ENCODE measurements at places on chromosomes 2 and 18. TPM values are rescaled to one million over a fixed set of nuclear protein-coding genes. Genes with fewer than 3 reads are reported as not detected.

The ACTG2 gene
- not detected for total RNA-seq

The PXDN gene
- 187 TPM for total RNA-seq

The CRYGC gene
- not detected for total RNA-seq

The ANKRD30BL gene
- total RNA-seq: not detected

The SERPINB13 gene
- not detected for total RNA-seq

The IL1R1 gene
- 49.8 TPM for total RNA-seq

The PLEKHH2 gene
- under 0.01 TPM for total RNA-seq

The ANKRD53 gene
- total RNA-seq: 0.33 TPM

The ZDBF2 gene
- total RNA-seq: 12.4 TPM

The RMDN2 gene
- 2.1 TPM for total RNA-seq

The TMX3 gene
- total RNA-seq: 73.5 TPM

The HS6ST1 gene
- total RNA-seq: 10.6 TPM

The LTBP1 gene
- 165 TPM for total RNA-seq

The C2orf80 gene
- total RNA-seq: not detected

The ZNF804A gene
- total RNA-seq: under 0.01 TPM

The ITSN2 gene
- 49.3 TPM for total RNA-seq

The C2orf78 gene
- total RNA-seq: not detected

The FEV gene
- not detected for total RNA-seq

The VIT gene
- total RNA-seq: under 0.01 TPM

The PSTPIP2 gene
- 0.95 TPM for total RNA-seq

The ALPP gene
- total RNA-seq: not detected

The CLIP4 gene
- 5.9 TPM for total RNA-seq

The UGT1A8 gene
- not detected for total RNA-seq

The MBD1 gene
- 43.2 TPM for total RNA-seq

The ETAA1 gene
- 14.1 TPM for total RNA-seq

The DOK1 gene
- 17.6 TPM for total RNA-seq

The ICOS gene
- 0.09 TPM for total RNA-seq

The C1QL2 gene
- not detected for total RNA-seq

The CCDC150 gene
- 7.3 TPM for total RNA-seq

The ASIC4 gene
- total RNA-seq: not detected

The TFCP2L1 gene
- total RNA-seq: not detected

The PRKAG3 gene
- total RNA-seq: not detected

The KLHL14 gene
- total RNA-seq: 0.98 TPM

The MEIS1 gene
- total RNA-seq: 3.5 TPM

The ANTXR1 gene
- 0.52 TPM for total RNA-seq

The RFX8 gene
- 0.17 TPM for total RNA-seq

The PLB1 gene
- 0.43 TPM for total RNA-seq

The EVX2 gene
- not detected for total RNA-seq

The TMEM178A gene
- 0.11 TPM for total RNA-seq

The FHOD3 gene
- total RNA-seq: 0.33 TPM

All from dermis lymphatic vessel endothelial cell (primary cell).